A549 treated with dexamethasone at 1 μM for 4 hours (cell line): ENCODE measurements at places on chromosomes 16 and 17. TPM values are rescaled to one million over a fixed set of nuclear protein-coding genes. Genes with fewer than 3 reads are reported as not detected.

Gene KCNH4
- 0.19 to 0.40 TPM (median 0.26 TPM) in 5 replicates for total RNA-seq

Gene CDH3
- total RNA-seq: 0.17 to 0.51 TPM (median 0.28 TPM) in 5 replicates

Gene CD300LB
- 0.03 to 0.09 TPM (median 0.07 TPM) in 5 replicates for total RNA-seq

Gene CYGB
- total RNA-seq: 0.71 to 1.4 TPM (median 0.98 TPM) in 5 replicates

Gene ZC3H18
- total RNA-seq: 38.9 to 57.1 TPM (median 56.3 TPM) in 5 replicates

Gene RND2
- total RNA-seq: 0.11 to 0.21 TPM (median 0.13 TPM) in 5 replicates

Gene GSE1
- total RNA-seq: 18.7 to 28.4 TPM (median 24.2 TPM) in 5 replicates

Gene CTRB2
- total RNA-seq: 0.07 TPM in 1 of 5 replicates, not detected in the others

Gene TPSB2
- 0.12 TPM in 1 of 5 replicates, not detected in the others for total RNA-seq

Gene DPEP3
- total RNA-seq: not detected in 5 replicates

Gene KRT39
- total RNA-seq: not detected in 5 replicates
